ENCODE measurements at places on chromosomes 2 and 18.

DNA sequence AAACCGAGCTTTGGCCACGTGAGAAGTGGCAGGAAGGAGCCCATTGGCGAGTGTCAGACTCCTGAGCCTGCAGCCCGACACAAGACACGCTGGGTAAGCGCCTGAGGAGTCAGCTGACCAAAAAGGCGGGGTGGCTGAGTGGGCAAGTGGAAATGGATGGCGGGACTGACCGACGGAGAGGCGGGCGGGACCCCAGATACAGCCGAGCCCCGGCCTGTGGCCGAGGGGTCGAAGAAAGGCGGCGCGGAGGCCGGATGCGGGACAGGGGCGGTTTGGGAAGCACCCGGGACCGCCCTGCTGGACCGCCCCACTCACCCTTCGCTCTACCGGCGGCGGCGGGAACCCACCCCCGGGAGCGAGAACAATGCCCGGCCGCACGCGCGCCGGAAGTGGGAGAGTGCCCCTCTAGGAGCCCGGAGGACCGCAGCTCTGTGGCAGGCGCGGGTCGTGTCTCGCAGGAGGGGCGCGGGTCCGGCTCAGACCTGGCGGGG lies 22.8 kb downstream of the ZSCAN30 start:
- DNase-seq = peak; percentile 62

DNA sequence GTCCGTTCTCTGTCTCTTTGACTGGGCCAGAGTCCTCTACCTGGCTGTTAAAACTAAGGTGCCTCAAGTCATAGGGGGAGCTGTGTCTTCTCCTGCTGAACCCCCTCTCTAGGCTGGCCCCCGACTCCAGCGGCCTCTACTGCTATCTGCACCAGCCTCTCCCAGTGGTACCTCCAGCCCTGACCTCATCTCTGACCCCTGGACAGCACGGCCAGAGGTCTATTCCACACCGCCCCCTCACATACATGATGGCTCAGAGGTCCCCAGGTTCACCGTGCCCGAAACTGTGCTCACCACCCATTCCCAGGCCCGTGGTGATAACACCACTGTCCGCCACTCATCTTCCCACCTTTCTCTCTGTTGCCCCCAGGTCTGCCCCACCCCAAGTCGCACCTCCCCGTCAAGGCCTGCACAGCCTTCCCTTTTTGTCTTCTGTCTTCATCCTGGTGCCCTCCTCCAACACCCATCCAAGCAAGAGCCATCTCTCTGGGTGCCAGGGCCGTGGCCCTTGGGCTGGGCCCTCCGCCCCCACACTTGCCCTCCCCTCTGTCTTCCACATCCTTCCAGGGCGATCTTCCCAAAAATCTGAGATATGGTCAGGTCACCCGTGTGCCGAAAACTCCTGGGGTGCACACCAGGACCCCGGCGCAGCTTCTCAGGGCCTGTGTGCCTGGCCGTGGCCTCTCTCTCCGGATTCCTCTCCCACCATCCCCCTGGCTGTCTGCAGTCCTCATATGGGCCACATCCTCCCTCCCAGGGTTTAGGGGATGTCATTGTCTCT lies 134.4 kb upstream of the ID2 start:
- no peak for DNase-seq

GRCh38 chr2:191582355-191582754 lies 95.6 kb upstream of the NABP1 start:
- DNase-seq = no peak

DNA sequence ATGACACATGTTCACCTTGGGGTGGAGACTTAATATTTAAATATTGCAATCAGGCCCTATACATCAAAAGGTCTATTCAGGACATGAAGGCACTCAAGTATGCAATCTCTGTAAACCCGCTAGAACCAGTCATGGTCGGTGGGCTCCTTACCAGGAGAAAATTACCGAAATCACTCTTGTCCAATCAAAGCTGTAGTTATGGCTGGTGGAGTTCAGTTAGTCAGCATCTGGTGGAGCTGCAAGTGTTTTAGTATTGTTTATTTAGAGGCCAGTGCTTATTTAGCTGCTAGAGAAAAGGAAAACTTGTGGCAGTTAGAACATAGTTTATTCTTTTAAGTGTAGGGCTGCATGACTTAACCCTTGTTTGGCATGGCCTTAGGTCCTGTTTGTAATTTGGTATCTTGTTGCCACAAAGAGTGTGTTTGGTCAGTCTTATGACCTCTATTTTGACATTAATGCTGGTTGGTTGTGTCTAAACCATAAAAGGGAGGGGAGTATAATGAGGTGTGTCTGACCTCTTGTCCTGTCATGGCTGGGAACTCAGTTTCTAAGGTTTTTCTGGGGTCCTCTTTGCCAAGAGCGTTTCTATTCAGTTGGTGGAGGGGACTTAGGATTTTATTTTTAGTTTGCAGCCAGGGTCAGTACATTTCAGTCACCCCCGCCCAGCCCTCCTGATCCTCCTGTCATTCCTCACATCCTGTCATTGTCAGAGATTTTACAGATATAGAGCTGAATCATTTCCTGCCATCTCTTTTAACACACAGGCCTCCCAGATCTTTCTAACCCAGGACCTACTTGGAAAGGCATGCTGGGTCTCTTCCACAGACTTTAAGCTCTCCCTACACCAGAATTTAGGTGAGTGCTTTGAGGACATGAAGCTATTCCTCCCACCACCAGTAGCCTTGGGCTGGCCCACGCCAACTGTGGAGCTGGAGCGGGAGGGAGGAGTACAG lies 108.1 kb downstream of the XRCC5 start:
- DNase-seq = peak; percentile 29

- DNase-seq = no peak
Measured at GRCh38 chr2:197223451-197223850, 87.1 kb downstream of the ANKRD44 start.

GRCh38 chr2:67599561-67599960 lies 202.4 kb downstream of the ETAA1 start:
- no peak for DNase-seq

DNA sequence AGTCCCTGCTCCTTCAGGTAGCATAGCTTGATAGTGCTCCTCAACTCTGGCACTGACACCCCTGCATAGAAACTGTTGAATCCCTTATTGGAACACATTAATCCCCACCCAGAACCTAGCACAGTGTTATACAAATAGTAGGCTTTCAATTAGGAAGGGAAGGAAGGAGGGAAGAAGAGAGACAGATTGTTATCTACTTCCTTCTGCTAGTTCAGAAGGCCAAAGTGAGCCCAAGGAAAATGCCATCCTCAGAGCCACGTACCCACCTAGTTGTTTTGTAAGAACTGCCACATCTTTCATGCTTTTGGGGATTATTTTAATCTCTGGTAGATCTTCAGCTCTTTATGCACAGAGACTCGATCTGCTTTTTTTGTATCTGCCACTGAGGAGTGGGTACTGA lies 75.1 kb downstream of the CLHC1 start:
- DNase-seq = no peak

Measured in hematopoietic multipotent progenitor cell treated with erythropoietin and hydrocortisone succinate and interleukin-3 and kit ligand, for 8 days (in vitro differentiated cells).